ENCODE measurements at places on chromosomes 12 and 14.

DNA sequence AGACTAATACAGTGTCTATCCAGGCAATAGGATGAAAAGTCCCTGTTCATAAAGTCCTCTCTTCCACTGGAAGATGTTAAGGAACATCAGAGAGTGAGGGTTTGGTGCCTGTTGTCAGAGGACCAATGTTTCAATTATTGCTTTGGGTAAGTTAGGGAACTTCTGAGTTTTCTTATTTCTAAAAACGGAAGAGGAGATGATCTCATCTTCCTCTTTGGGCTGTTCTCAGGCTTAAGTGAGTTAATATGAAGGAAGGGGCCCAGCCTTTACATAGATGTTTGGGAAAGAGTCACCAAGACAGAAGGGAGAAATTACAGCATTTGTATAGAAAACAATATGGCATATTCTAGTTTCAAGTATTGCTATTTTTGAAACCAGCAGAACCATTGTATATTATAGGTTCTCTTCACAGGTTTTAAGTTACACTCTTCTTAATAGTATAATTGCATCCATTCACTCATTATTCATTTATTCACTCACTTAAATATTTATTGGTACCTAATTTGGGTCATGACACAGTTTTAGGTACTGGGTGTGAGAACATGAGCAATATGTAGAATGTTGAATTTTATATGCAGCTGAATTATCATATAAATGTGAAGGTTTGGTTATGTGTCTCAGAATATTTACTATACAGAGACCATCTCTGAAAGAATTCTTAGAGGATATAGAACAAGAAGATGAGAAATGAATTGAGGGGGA lies 68.5 kb upstream of the LRIG3 start:
- DNase-seq: no peak

GRCh38 chr14:33618361-33619105 lies 332.3 kb downstream of the EGLN3 start:
- no peak for DNase-seq

- no peak for DNase-seq
Measured at GRCh38 chr14:54617467-54617866, 50.5 kb downstream of the SAMD4A start.

GRCh38 chr12:82952946-82953345 lies 266.2 kb downstream of the TMTC2 start:
- no peak for DNase-seq

DNA sequence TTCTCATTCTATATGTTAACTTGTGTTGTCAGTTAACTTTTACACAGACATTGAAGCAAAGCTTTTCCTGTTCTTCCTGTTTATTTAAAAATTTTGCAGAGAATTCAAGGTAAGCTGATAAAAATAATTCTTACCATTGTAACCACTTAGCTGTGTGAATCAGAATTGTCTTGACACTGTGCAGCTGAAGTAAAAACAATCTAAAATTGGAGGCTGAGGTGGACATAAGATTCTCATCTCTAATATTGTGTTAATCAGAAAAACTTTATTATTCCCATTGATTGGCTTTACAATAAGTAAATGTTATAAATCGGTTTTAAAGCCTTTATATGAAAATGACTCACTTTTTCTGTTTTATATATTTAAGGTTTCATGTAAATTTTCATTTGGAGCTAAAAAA lies 240.3 kb upstream of the PLEKHG7 start:
- DNase-seq: no peak

DNA sequence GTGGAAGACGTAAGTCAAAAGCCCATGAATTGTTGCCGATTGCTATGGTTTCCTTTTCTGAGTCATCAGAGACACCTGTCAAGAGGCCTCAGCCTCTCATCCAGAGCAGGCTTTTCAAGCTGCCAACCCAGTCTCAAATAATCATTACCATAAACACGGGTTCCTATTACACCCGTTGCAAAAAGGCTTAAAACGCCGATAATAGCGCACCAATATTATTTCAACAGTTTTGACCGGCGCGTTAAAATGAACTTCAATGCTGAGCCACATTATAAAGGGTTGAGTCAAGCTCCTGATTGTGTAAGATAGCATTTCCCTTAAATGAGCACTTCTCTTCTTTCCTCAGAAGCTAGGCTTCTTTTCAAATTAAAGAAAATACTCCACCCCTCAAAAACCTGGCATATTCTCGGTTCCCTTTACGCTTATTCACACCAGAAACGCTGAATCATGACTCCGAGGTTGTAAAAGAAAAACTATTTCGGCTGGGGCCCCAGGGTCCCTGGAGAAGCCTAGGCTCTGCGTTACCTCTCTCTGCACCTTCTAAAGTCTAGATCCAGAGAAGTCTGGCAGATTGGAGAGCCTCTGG lies 1.4 kb downstream of the TMTC1 start:
- DNase-seq: no peak

DNA sequence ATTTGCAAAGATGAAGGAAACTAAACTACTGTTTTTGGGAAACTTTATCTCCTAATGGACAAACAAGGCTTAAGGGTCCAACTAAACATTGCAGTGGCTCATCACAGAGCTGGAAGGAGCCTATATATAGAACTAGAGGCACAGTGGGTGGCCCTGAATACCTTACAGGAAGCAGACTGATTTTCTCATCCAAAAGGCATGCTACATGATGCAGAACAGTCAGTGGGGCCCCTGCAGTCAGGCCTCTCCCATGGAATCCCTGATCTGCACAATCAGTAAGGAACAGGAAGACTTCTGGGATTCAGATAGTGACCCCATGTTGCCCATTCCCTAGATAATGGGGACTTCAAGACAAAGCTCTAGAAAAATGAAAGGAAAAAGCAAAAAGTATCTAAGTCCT lies 1.9 kb upstream of the LLPH start:
- no peak for DNase-seq

DNA sequence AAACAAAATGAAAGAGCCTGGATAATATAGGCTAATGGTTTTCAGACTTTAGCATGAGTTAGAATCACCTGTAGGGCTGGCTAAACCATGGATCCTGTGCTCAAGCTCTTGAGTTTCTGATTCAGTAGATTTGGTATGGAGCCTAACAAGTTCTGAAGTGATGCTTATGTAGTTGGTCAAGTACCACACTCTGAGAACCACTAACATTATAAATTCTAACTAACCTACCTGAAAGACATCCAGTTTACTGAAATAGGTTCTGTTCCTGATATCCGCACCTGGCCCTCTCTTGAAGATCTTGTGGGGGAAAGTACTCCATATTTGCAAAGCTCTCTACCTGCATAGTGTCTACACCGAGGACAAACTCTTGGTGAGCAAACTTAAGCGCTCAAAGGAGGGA lies 59.4 kb upstream of the VSX2 start:
- DNase-seq: no peak

GRCh38 chr14:56715938-56716337 lies 94.3 kb downstream of the OTX2 start:
- no peak for DNase-seq

Data from stimulated activated CD4-positive, alpha-beta T cell treated with anti-CD3 and anti-CD28 coated beads, TNF-alpha, amount 100 ng/mL, for 24 hours (primary cell).